ENCODE measurements at places on chromosomes 16 and 17. TPM values are rescaled to one million over a fixed set of nuclear protein-coding genes. Genes with fewer than 3 reads are reported as not detected.

Gene ABI3
- total RNA-seq, result 54.9 TPM

Gene DHRS7C
- total RNA-seq, result not detected

- no peak for DNase-seq
These were observed 6.7 kb downstream of the GEMIN4 start for GRCh38 chr17:745406-745805.

- no peak for DNase-seq
These were observed 1.9 kb downstream of the SLC13A2 start for GRCh38 chr17:28475151-28475900.

Gene AXIN2
- 1.6 TPM for total RNA-seq

DNA sequence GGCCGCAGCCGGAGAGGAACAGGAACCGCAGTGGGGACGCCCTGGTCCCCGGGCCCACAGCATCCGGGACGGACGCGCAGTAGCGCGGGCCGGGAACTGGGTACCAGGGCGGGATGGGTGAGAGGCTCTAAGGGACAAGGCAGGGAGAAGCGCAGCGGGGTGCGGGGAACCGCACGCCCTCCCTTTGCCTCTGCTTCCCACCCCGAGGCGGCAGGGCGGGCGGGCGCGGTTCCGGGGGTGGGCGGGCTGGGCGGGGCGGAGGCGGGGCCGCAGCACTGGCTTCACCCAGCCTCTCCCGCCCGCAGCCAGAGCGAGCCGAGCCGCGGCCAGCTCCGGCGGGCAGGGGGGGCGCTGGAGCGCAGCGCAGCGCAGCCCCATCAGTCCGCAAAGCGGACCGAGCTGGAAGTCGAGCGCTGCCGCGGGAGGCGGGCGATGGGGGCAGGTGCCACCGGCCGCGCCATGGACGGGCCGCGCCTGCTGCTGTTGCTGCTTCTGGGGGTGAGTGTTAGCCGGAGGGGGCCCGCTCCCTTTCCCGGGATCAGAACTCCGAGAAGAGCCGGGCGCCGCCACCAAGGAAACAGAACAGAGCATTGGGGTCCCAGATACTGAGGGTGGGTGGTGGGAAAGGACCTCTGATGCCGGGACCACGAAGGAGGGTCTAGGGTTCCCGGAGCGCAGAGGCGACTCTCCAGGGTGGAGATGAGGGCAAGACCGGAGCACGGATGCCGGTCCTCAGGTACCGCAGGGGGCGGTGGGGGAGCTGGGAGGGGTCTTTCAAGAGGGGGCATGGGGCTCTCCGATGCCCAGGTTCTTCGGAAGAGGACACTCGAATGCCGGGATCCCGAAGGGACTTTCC, at the start of gene NGFR:
TSS of gene NGFR (plus strand) at position 308 of the 856 bp plus-strand sequence. CDS start at position 433, 125 bp downstream.
- DNase-seq, result peak; percentile 69

Gene CAPNS2
- not detected for total RNA-seq

- DNase-seq, result peak; percentile 59
These were observed at the start of gene MVP for GRCh38 chr16:29820271-29820701. MVP (plus strand) TSS chr16:29820462; CDS start chr16:29830550, 10,088 bp downstream.

- DNase-seq, result no peak
These were observed 19.2 kb upstream of the SPNS2 start for GRCh38 chr17:4479340-4479981.

GRCh38 chr16:4870138-4870671, 22.9 kb downstream of the UBN1 start:
- DNase-seq, result no peak

- DNase-seq, result peak; percentile 24
These were observed 88.5 kb upstream of the HNF1B start for GRCh38 chr17:37833237-37833859.

GRCh38 chr16:87959391-87959990, 8.3 kb downstream of the BANP start:
- no peak for DNase-seq

DNA sequence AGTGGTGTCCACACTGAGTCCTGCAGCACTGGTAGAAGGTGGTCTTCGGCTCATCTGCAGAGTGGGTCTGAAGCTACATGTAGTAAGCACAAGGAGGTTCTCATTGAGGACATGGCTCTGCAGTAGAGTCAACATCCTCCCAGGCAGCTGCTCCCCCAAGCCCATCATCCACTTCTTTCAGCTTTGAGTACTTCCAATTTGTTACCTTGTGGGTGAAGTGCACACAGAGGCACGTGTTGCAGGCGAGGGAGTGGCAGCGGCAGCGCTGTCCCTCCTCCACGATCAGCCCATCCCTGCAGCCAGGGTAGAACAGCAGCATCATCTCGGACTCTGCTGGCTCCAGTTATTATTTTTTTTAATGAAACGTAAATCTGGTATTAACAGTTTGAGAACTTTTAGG, 1.8 kb upstream of the SSTR2 start:
- DNase-seq, result no peak

GRCh38 chr17:56603486-56604238, 10.2 kb downstream of the NOG start:
- no peak for DNase-seq

- no peak for DNase-seq
These were observed 31.6 kb downstream of the EFCAB5 start for GRCh38 chr17:29973005-29973404.

DNA sequence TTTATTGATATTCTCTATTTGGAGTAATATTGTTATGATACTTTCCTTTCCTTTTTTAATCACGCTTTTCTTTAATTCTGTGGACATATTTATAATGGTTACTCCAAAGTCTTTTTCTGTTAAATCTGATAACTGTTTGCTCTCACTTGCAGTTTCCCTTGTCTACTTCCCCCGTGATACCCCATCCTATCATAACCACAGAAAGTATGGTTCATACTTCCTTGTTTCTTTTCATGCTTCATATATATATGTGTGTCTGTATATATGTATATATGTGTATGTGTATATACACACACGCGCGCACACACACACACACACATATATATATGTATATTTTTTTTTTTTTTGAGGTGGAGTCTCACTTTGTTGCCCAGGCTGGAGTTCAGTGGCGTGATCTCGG, 23.5 kb downstream of the SPECC1 start:
- no peak for DNase-seq

DNA sequence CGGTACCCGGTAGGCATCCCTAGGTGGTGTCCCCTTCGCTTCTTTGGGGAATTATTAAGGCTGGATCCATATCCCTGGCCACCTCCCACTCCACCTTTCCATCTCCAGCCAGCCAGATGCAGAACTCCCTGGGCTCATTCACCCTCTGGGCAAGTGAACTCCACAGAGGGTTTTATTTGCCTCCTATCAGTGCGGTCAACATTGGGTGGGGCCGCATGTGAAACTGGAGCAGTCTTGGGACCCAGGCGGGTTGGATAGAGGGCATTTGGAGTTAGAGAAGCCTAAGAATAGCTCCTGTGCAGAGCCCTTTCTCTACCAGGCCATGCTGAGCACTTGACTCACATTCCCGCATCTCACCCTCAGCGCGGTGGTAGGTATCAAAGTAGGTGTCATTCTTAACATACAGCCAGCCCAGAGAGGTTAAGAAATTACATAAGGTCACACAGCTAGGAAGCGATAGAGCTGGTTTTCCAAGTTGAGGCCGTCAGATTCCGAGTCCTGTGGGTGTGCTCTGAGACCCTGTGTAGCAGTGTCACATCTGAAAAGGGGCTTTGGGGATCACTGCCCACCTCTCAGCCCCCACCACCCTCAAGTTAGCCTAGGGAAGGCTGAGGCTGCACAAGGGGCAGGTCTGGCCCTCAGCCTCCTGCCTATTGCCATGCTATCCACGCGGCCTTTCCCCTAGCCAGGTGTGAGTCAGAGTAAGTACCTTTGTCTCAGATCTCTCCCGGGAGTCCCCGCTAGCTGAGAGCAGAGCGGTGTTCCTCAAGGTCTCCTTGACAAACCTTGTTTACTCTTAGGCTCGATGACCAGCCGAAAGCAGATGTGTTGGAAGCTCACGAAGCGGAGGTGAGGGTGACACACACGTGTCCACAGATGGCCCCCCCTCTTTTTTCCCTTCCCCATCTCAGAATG, 26.9 kb upstream of the LGALS9 start:
- DNase-seq, result no peak

- DNase-seq, result no peak
These were observed 28.1 kb downstream of the HEATR3 start for GRCh38 chr16:50093607-50094539.

DNA sequence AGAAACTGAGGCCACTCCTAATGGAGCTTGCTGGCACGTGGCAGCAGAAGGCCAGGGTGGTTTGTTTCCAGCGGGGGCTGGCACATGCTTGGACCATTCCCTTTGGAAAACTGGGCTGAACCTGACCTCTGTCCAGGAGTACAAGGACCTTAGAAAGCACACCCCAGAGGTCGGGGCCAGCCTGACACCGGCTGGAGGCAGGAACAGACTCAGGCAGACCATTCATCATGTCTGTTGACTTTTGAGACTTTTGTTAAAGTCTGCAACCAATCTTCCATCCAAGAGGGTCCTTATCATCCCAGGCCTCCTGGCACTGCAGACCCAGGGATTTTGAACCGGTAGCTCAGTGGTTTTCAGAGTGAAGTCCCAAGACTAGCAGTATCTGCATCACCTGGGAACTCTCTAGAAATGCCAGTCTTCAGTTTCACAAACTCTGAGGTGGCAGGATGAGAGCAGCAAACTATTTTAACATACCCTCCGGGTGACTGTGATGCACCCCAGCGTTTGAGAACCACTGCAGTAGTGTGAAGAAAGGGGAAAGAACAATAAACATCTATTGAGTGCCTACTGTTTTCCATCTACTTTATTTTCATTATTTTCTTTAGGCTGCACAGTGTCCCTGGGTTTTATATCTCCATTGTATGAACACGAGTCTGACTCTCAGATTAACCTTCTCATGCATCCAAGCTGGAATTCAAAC, 145.3 kb upstream of the PLCG2 start:
- no peak for DNase-seq

- peak; percentile 80 for DNase-seq
These were observed 701 bp downstream of the JMJD6 start for GRCh38 chr17:76725580-76726230.

DNA sequence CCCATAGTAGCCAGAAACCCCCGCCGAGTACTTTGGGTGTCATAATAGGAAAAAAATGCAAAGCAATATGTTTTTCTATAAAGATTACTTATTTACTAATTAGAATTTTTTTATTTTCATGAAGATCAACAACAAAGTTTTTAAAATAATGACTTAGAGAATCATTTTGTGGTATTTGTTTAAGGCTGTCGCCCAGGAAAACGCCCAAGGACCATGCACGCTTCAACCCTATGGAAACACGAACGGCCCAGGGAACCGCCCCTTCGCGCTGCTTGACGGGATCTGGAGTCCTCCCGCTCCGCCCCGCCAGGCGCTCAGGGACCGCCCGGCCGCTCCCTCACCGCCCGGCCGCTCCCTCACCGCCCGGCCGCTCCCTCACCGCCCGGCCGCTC, 408 bp upstream of the KPNA2 start:
- peak; percentile 93 for DNase-seq

- no peak for DNase-seq
These were observed 129.5 kb downstream of the CDH13 start for GRCh38 chr16:82756283-82756599.

- no peak for DNase-seq
These were observed 56.3 kb downstream of the GAN start for GRCh38 chr16:81371106-81371505.

Gene SHBG
- total RNA-seq, result not detected

DNA sequence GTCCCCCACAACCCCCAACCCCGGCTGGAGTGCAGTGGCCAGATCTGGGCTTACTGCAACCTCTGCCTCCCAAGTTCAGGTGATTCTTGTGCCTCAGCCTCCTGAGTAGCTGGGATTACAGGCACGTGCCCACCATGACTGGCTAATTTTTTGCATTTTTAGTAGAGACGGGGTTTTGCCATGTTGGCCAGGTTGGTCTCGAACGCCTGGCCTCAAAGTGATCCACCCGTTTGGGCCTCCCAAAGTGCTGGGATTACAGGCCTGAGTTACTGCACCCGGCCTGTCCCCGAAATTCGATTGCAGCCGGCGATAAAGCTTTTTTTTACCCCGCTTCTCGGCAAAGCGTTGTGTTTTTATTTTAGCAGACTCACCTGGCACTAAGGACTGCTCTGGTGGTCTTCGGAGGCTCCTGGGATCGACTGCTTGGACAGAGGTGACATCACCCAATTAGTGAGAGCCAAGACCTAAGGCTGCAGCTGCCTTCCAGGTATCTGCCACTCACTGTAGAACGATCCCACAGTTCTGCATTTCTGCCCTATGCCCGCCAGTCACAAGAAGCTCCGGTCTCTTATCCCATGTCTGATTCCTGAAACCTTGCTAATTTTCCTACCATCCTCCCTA, 82.2 kb upstream of the ARL4D start:
- peak; percentile 48 for DNase-seq

DNA sequence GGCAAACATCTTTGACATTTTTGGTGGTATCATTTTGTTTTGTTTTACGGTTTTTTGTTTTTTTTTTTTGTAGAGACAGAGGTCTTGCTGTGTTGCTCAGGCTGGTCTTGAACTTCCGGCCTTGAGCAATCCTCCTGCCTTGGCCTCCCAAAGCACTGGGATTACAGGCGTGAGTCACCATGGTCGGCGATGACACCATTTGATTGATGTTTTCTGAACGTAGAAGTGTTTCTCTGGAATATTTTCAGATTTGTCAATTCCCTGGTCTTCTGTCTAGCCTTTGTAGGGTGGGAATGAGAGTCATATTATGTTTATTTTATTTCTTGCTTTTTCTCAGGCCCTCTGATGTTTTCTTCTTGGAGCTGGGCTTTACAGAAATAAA, 32.2 kb upstream of the BRD7 start:
- DNase-seq, result no peak

Gene CCL15
- total RNA-seq, result not detected

Gene SLC6A2
- not detected for total RNA-seq

DNA sequence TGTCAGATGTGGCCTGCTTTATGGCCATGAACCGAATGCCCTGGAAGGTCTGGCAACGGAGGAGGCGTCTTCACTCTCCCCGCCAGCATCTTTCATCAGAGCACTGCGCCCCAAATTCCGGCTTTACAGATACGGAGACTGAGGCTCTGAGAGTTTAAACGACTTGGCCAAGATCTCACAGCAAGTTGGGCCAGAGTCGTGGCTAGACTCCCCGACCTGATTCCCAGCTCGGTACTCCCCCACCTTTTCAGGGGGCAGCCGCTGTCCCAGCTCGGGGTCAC, 1.7 kb downstream of the NGFR start:
- DNase-seq, result no peak

GRCh38 chr17:8438441-8438840, 2.8 kb downstream of the NDEL1 start:
- no peak for DNase-seq

Gene CCL16
- total RNA-seq, result not detected

Data from activated naive CD8-positive, alpha-beta T cell treated with anti-CD3 and anti-CD28 coated beads for 36 hours (primary cell).